Stimulated activated CD8-positive, alpha-beta memory T cell treated with anti-CD3 and anti-CD28 coated beads, Interleukin-2, amount 100 ng/mL, for 1 hour (primary cell): ENCODE measurements at places on chromosomes 3 and 15.

DNA sequence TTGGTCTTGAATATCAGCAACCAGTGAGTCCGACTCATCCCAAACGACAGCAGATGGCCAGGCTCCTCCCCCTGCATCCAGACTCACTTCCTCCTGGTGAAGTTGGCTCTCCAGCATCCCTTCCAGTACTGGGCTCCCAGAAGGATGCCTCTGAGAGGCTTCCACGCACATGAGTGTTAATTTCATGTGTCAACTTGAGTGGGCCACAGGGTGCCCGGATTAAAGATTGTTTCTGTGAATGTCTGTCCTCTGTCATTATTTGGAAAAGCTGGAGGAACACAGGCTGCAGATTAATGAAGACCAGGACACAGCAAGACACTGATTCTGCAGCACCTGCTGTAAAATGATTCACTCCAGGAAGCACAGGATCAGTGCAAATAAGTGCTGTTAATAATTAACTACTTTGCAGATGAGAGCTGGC is 99.8 kb downstream of the ATP10A start:
- no peak for DNase-seq

GRCh38 chr15:72511536-72511935 is 37.4 kb downstream of the ARIH1 start:
- no peak for DNase-seq

- DNase-seq, result no peak
Measured at GRCh38 chr3:11155341-11156025, 1.2 kb downstream of the HRH1 start.

DNA sequence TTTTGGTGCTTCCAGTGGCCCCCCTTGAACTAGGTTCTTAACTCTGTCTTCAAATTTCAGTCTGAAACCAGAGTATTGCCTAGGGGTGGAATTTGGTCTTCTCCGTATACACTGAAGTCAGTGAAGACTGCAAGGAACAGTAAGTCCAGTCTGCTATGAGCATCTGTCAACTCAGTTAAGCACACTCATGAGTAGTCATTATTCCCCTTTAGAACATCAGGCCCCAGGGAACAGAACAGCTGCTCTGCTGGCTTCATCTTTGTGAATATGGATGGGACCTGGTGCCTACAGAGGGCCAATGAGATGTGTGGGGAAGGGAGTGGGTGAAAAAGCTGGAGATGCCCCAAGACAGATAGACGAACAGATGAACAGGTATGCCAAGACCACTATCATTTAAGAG is 85.2 kb upstream of the PRR23C start:
- no peak for DNase-seq

GRCh38 chr3:194447161-194447560 is 39.6 kb downstream of the ATP13A3 start:
- no peak for DNase-seq

GRCh38 chr3:100003609-100004503 is 110.4 kb downstream of the FILIP1L start:
- DNase-seq, result no peak

DNA sequence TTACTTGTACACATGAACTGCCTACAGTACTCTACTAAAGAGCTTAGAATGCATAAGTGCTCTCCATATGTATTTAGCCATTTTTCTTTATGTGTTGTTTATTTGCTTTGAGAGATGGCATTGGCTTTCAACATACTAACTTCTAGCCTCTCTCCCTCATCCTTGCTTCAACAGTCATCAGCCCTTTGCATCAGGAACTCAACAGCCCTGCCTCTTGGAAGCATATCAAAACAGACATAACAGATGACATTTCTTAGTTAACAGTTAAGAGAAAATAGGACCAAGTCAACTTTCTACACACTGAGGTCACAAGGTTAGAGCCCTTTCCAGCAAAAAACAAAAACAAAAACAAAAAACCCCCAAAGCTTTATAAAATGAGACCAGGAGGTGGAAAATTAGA is 145.6 kb downstream of the TCF12 start:
- DNase-seq, result no peak

- no peak for DNase-seq
Measured at GRCh38 chr3:55488398-55489055, 1.4 kb upstream of the WNT5A start.

DNA sequence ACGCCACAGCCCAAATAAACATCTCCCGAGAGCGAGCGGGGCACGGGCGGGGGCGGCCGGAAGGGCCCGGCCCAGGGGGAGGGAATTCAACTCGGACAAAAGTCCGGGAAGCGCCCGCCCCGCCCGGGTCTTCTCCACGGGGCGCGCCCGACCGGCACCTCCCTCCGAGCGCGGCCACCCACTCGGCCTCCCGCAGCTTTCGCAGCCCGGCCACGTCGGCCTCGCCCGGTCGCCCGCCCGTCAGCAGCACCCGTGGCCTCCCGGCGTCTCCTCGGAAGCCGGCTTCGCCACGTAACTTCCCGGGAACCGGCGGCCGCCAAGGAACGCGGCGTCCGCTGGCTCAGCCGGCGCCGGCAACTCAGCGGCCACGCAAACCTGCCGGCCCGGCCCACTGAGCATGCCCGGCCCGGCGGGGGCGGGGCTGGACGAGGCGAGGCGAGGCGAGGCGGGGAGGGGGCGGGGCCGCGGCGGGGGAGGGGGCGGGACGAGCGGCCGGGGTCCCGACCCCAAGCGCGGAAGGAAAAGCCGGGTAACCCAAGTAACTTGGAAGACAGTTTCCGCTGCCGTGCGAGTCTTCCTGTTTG is at the start of gene TJP1:
Gene TJP1 (minus strand): TSS at position 369 of the 584 bp plus-strand sequence. CDS start 440 bp downstream, outside the sequence.
- no peak for DNase-seq

- DNase-seq, result no peak
Measured at GRCh38 chr3:57026944-57027343, 33.5 kb upstream of the SPATA12 start.

GRCh38 chr15:73049564-73050215 is 2.6 kb upstream of the NEO1 start:
- no peak for DNase-seq

DNA sequence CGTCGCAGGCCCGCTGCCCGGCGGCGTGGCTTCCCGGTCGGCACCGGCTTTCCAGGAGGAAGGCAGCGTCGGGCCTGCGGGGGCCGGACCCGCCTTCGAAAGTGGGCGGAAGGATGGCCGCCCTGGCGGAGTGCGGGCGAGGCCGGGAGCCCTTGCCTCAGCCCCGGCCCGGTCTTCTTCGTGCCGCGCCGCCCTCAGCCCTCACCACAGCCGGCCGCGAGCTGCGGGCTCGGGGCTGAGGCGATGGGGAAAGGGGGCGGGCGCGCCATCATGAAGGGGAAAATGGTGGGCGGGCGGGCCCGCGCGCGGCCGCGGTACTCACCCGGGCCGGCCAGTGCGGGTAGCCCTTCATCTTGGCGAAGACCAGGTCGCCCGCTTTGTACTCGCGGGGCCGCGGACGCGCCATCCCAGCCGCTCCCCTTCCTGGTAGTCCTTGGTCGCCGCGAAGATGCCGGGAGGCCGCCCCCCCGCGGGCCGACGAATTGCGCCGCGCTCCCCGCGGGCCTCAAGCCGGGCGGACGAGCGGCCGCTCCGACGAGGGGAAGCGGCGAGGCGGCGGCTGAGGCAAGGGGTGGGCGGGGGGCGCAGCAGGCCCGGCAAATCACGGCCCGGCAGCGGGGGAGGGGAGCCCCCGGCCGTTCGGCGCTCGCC is 489 bp downstream of the HDGFL3 start:
- DNase-seq, result no peak

- no peak for DNase-seq
Measured at GRCh38 chr15:67458331-67459029, 62.5 kb upstream of the C15orf61 start.

DNA sequence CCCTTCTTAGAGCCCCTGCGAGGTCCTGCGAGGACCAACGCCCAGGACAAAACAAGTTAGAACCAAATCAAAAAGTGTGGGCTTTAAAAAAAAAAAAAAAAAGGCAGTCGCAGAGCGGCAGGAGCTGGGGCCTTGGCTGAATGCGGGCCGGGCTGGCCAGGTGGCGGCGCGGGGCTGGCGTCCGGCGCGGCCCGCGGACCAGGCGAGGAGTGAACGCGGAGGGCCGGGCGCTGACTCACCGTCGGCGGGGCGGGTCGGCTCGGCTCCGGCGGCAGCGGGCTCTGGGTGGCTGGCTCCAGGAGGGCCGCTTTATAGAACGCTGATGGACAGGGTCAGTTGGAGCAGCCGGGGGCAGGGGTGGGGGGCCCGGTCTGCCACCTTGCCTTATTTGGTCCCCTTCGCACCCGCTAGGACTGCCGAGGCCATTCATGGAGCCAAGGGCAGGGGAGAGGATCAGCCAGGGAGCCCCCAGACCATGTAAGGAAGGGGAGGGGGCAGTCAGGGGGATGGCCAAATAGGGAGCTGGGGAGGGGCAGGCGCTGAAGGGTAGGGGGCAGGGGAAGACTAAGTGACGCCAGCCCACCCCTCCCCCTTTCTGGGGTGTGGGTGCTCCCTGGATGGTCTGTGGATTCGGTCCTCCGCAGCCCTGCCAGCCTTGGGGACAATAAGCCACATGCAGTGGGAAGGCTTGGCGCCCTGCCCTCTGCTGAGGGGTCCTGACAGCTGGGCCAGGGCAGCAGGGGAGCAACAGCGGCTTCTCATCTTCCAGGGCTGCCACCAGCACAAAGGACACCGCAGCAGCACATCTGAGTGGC is at the start of gene ACTC1:
Gene ACTC1 (minus strand): TSS at position 283 of the 815 bp plus-strand sequence. CDS start 741 bp downstream, outside the sequence.
- DNase-seq, result no peak

GRCh38 chr3:50390508-50391224 is 31.3 kb upstream of the TMEM115 start:
- no peak for DNase-seq

DNA sequence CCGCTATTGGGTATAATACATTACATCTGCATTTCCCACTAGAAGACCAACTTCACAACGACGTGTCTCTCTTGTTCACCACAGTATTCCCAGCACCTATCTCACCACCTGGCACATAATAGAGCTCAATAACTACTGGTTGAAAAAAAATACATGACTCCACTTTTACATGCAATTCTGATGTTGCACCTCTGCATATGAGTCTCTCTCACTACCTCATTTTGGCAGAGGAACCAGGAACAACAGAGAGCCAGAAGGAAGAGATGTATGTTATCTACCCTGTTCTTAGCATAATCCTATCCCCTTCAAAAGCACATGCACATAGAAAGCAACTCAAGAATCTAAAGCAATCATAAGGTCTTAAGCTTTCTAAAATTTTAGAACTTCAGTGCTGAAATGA is 61.6 kb downstream of the SHQ1 start:
- no peak for DNase-seq

- no peak for DNase-seq
Measured at GRCh38 chr15:52150871-52151270, 38.3 kb upstream of the BCL2L10 start.

- no peak for DNase-seq
Measured at GRCh38 chr3:33612607-33613006, 105.4 kb downstream of the CLASP2 start.

DNA sequence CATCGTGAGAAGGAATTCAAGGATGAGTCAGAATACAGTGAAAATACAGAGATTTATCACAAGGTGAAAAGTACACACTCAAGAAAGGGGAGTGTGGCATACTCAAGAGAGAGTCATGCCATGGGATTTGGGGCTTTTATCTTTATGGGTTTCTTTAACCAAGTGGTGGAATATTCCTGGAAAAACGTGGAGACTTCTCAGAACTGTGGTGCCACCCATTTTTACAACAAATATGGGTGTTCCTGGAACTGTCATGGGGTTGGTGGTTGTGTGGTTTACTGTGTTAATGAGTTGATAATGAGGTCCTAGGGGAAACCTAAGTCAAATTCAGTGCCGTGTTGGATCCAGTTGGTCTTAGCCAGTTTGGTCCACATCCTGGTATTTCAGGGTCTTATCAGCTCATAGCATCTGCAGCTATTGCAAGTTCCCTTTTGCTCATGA is 497.2 kb downstream of the GABRG3 start:
- DNase-seq, result no peak

DNA sequence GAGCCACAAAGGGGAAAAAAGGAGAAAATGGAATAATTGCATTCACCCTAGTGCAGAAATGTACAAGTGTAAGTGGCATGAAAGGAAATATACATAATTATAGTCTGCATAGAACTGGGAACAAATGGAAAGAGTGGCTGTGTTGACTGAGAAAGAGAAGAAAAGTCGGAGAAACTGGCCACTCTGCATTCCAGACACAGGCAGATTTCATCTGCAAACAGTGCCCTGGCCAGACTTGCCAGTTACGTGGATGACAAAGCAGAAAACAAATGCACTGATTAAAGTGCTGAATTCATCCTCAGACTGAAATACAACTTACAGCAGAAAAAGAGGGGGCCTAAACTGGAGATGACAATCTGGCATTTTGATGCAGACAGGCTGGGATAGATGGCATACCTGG is 129.8 kb downstream of the FGF12 start:
- DNase-seq, result no peak

GRCh38 chr3:197260491-197261163 is 37.8 kb downstream of the DLG1 start:
- DNase-seq, result no peak

GRCh38 chr3:178397836-178398235 is 138.4 kb upstream of the KCNMB2 start:
- no peak for DNase-seq

DNA sequence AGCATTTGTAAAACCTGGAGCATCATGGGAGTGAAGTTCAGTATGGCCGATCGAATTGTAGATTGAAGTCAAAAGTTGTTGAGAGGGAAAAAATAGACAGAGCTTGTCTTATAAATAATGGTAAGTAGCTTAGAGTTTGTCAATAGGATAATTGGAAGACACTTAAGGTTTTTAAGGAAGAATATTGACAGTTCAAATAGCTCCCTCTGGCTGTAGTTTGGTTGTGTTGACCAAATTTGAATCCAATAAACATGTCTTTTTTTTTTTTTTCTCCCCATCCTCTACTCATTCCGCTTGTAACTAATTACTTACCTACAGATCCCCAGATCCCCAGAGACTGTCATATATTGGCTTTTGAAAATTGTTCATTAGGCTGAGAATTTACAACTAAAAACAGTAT is 677.0 kb downstream of the AGBL1 start:
- DNase-seq, result no peak

DNA sequence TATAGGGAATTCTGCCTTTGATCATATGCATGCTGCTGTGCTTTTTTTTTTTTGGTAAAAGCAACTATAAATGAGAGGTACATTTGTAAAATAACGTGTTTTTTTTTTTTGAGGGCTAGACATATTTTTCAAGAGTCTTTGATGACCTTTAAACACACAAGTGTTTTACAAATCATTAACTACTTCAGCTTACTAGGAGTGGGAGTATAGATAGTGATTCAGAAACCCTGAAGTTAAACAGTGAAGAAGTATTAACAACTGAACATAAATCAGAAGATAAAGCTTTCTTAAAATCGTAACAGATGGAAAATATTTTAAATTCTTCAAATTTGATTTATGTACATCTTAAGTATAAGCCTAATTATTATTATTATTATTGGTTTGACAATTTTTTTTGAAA is 2.9 kb upstream of the GMNC start:
- DNase-seq, result no peak

GRCh38 chr3:12902181-12902999 is 61.0 kb upstream of the RPL32 start:
- no peak for DNase-seq
